Stimulated activated CD4-positive, alpha-beta T cell treated with anti-CD3 and anti-CD28 coated beads, Interleukin-12 subunit alpha, Interleukin-12 subunit beta, amount 100 ng/mL, for 48 hours (primary cell): ENCODE measurements at places on chromosomes 12 and 14.

GRCh38 chr12:101414533-101415119, 7.1 kb upstream of the ARL1 start:
- DNase-seq: no peak

DNA sequence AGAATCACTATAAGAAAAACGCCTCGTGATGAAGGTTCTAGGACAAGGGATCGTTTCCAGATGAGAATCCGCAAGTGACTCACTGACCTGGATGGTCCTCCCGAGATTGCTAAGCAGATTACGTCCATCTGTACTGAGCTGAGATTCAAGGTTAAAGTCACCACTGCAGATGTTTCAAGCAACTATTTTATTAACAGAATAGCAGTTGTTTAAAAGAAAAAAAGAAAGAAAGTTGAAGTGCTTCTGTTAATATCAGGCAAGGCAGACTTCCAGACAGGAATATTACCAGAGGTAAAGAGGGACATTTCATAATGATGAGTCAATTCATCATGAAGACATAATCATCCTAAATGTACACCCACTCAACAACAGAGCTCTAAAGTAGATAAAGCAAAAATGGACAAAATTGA, 17.9 kb downstream of the PXN start:
- DNase-seq: no peak

GRCh38 chr14:95345032-95345431, 25.3 kb upstream of the CLMN start:
- no peak for DNase-seq

DNA sequence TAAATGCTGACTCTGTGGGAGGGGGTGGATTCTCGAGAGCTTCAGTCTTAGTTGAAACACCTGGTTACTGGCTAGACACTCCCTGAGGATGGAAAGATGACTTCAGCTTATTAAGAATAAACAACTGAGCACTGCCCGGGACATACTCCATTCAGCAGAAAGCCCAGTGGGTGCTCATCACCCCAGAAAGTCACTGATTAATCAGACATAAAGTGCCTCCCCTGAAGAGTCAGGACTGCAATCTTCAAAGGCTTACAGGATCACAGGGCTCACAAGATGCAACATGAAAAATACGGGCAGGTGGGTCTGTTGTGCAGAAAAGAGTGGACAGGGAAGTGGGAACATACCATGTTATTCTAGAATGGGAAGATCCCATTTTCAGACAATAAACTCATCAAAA, 207.0 kb downstream of the CALM1 start:
- DNase-seq: no peak

GRCh38 chr14:51759950-51760349, 100.5 kb upstream of the GNG2 start:
- no peak for DNase-seq

DNA sequence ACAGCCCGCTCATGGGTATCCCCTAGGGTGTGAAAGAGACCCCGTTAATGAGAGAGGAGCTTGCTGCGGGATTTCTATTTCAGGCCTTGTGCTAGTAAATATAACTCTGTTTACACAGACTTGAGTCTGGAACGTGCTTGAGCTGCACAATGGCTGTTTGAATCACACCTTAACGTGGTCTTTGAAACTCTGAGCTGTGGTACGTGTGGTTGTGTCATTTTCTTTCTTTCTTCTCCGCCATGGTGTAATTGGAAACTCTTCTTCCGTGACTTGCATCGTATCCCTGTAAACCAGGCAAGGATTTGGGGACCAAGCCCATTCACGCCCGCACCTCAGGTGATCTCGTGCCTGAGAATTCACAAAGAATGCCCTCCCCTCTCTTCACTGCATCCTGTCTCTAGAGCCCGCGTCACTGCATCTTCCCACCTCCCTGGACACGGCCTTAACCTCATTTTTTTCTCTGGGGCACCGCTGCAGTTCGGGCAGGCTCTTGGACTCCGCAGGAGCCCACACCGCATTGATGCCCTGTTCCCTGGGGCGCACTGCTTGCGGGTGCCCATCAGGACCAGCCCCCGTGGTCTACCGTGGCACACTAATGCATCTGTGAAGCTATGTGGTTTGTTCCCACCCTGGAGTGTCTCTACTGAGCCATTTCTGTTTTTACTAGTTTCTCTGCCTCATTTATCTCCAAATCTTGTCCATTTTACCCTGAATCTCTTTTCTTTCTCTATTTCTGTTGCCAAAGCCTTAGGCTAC, 78.4 kb upstream of the PARP11 start:
- no peak for DNase-seq

DNA sequence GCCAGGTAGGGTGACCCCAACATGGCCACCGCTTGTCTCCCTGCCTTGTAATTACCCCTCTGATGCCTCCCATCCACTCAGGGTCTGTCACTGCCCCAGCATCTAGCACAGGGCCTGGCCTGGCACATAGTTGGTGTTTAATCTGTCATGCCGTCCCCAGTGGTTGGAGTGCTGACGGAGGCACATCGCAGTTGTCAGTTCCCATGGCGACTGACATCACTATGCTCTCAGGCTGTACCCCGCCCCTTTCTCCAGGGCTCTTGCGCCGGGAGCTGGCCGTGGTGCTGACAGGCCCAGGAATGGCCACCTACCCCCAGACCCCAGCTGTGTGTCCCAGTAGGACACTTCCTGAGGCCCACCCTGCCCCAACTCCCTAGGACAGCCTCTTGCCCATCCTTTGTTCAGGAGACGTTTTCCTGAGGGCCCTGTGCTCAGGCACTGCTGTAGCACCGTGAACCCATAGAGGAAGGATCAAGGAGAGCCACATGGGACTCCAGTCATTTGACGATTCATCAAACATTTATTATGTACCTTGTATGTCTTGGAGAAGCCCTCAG, 23.0 kb downstream of the FAM222A start:
- no peak for DNase-seq

GRCh38 chr12:2364631-2365051, 311.9 kb downstream of the CACNA1C start:
- no peak for DNase-seq

DNA sequence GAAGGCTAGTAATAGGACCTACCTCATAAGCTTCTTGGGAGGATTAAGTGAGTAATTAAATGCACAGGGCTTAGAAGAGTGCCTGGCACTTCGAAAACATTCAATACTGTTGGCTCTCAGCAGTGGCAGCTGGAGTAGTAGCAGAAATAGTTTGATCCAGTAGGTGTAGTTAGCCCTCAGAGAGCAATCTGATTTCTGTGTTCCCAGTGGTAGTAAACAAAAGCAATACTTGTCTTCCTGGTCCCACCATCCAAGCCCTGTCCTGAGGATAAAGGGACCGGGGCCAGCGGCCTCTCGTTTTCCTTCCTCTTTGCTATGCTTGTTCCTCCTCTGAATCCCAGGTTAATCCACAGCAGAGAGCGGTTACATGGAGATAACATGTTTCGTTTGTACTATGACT, 131.6 kb downstream of the SAMD4A start:
- DNase-seq: no peak

DNA sequence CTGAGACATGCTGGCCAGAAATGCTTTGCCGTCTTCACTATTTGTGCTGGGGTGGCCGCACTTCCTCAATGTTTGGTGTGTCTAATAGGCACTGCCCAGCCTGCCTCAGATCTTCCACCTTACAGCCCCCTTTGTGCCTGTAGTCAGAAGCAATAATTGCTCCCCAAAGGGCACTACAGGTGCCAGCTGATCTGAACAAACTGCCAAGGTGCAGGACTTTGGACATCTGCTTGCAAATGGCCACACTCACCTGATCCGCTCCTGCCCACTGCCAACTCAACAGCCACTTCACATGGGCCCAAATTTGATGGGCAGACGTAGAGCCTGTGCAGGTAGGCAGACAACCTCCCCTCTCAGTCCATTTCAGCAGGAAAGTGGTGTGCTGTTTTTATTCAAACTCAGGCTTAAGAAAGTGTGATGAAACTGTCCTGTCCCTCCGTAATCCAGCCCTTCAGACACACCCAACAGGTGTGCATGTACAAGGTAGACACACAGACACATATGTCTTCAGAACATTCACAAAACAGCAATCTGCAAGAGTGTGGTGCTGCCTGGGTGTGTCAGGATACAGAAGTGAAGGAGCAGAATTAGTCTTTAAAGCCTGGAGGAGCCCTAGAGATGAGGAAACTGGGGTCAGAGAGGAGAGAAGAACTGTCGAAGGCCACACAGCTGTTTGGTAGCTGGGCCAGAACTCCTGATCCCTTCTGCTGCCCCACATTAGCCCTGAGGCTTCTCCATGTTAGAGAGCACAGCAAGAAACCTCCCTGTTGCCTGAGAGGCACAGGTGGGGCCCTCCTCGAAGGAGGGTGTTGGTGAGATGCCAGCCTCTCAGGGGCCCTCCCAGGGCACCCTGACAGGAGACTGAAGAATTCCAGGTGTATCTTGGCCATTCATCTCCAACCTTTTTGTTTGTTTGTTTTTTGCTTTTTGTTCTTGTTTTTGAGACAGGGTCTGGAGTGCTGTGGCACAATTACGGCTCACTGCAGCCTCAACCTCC, 4.4 kb upstream of the KRT75 start:
- DNase-seq: no peak

- no peak for DNase-seq
Observed at GRCh38 chr12:108820707-108821406, 36.5 kb downstream of the SSH1 start.

DNA sequence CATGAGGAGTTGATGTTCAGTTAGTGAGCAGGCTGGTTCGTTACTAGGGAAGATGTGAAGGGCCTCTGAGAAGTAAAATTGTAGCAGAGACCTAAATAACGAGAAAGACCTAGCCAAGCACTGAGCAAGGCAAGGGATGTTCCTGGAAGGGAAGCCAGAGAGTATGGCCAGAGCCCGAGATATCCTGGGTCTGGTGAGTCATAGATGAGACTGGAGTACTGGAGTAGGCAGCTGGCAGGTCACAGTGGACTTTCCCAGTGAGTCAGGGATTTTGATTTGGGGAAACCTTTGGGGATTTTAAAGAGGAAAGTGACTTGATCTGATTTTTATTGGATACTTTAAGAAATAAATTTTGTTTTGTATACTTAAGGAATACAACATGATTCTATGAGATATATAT, 369.0 kb downstream of the DIO2 start:
- no peak for DNase-seq

DNA sequence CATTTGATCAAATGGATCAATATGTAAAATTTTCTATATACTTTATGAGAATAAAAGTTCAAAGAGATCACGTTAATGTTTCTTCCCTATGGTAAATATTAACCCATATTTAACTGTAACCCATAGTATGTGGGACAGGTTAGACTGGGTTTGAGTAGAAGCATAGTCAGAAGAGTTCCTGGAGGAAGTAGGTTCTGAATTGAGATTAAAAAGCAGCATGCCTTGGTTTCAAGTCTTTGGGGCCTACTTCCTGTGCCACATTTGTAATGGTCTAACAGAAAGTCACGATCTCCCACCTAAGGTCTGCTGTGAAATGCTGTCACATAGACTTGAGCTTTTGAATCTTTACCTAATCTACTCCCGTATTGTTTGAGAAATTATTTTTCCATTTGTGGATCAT, 63.8 kb downstream of the FIGNL2 start:
- DNase-seq: no peak

DNA sequence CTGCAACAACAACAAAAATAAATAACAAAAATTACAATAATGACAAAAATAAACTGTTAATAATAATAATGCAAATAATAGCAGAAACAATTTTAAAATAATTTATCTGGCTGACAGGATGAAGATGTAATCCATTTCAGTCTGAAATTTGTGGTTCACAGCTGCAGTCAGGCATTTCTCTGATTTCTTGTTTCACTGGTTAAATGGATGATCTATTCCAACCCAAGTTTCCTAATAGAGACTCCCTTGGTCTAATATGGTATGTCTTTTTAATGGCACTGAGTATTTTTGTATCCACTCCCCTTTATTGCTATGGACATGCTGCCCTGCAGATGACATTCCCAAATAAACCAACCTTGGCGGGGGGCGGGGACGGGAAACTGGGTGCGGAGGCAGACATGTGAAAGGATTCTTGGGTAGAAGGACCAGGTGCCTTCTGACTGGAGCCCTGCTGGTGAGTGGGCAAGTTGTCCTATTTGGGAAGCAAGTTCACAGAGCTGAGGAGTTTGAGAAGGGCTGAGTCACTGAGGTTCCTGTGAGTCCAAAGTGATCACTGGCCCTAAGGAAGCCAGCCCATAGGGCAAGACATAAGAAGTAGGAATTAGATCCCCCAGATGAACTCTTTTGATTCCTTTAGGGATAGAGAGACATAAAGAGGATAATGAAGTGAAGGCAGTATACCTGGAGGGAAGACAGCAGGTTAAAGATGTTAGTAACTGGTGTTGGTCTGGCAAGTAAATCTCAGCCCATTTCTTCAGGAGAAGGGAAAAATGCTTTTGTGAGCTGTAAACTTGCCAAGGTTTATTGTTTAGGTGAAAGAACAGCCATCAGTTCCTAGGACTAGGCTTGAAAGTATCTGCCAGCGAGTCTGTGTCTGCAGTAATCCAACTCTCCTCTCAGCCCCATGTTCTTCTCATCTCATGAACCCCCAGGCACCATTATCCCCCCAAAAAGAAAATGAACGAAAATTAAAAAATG, 14.5 kb downstream of the FOXG1 start:
- no peak for DNase-seq

DNA sequence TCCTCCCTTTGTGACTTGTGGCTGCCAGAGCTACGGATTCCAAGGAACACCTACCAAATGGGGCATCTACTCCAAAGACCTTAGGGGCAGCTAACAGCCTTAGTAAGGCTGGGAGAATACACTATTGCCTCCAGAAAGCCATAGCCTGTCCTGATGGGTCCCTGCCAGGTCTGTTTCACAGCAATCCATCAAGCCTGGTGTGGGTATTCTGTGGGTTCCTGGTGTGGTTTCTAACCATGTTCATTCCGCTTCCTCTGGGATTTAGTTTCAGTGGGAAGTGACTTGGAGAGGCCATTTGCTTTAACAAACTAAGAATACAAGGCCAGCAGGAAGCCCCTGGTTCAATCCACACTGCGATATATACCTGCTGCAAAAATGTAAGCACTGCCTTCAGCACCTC, 220.5 kb downstream of the FOXN3 start:
- DNase-seq: no peak
